Cortex of kidney (tissue), 1 donor: ENCODE measurements at places on chromosomes 6 and 20.

- no peak for DNase-seq
Measured at GRCh38 chr6:7389162-7389450, 436 bp downstream of the CAGE1 start.

GRCh38 chr6:268394-268935 lies 23.8 kb upstream of the DUSP22 start:
- DNase-seq: no peak

GRCh38 chr6:117359581-117359980 lies 66.2 kb downstream of the ROS1 start:
- no peak for DNase-seq

DNA sequence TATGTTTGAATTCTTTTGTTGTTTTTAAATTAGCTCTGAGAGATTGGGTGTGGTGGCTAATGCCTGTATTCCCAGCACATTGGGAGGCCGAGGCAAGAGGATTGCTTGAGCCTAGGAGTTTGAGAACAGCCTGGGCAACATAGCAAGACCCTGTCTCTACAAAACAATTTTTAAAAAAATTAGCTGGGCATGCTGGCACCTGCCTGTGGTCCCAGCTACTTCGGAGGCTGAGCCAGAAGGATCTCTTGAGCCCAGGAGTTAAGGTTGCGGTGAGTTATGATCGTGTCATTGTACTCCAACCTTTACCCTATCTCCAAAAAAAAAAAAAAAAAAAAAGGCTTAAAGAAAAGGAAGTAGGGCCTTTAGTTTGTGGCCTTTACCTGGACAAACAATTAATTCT lies 22.9 kb downstream of the DHX35 start:
- no peak for DNase-seq
